ENCODE measurements at places on chromosomes 12 and 14. TPM values are rescaled to one million over a fixed set of nuclear protein-coding genes. Genes with fewer than 3 reads are reported as not detected.

DNA sequence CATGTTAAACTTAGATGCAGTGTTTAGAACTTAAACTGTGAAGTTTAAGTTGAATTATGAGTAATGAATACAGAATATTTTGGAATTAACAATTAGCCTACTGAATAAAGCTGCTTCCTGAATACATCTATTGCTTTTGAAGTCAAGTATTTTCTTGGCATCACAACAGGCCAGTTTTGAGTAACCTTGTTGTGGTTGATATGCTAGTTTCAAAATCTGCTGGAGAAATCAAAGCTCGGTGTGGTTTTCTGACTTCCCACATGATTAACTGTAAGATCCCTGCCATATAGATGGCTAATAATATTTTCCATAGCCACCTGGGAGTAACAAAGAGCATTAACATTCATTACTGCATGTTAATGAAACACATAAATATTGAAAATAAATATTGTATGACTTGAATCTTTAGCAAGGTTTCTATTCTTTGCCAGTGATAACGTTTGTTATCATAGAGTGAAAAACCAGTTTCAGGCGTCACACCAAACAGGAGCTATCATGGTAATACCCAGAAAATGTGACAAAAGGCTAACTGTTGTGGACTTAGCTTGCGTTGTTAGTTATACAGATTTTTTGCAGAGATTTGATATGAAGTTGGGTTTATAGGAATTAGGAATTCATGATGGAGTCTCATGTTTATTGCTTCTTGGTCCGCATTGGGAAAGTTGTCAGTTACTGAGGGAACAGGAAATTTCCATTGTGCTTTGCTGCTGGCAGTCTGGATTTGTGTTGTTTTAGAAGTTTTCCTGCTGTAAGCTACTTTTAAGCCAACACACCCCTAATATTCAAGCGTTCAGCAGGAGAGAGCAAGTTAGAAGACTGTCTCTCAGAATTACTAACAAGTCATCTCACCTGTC, 32.1 kb downstream of the PPFIBP1 start:
- no peak overlapping the region for H3K4me3 ChIP-seq
- peaks cover 13% of the 10 kb centered on the region for H3K4me1 ChIP-seq
- DNase-seq = no peak
- peaks cover 1% of the 10 kb centered on the region for H3K36me3 ChIP-seq

DNA sequence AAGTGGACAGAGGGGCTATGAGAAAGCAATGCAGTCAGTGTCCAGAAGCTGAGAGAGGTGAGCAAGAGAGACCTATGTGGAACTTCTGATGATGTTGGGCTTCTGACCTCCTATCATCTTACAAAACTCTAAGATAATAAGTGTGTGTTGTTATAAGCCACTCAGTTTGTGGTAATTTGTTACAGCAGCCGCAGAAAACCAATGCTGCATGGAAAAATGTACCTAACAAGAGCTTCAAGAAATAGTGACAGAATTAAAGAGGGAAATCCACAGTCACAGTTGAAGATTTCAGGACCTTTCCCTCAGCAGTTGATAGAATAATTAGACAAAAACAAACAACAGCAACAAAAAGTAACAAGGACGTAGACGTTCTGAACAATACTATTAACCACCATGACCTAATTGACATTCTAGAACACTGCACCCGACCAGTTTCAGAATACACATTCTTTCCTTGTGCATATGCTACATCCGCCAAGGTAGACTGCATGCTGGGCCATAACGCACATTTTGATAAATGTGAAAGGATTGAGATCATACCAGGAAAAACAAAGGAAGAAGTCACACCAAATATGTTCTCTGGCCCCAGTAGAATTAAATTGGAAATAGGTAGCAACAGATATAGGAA, 1.8 kb upstream of the EVL start:
- no peak overlapping the region for H3K27ac ChIP-seq
- H3K4me3 ChIP-seq = no peak overlapping the region
- DNase-seq = no peak
- H3K27me3 ChIP-seq = no peaks in the 10 kb centered on the region
- no peaks in the 10 kb centered on the region for H3K36me3 ChIP-seq

GRCh38 chr12:117590999-117591398, 229.6 kb upstream of the NOS1 start:
- H3K4me3 ChIP-seq = no peak overlapping the region
- H3K4me1 ChIP-seq = peaks cover 16% of the 10 kb centered on the region
- DNase-seq = no peak
- peaks cover 50% of the 10 kb centered on the region for H3K27me3 ChIP-seq
- no peaks in the 10 kb centered on the region for H3K36me3 ChIP-seq

- no peaks in the 10 kb centered on the region for H3K36me3 ChIP-seq
- H3K4me1 ChIP-seq = no peaks in the 10 kb centered on the region
- no peak overlapping the region for H3K27ac ChIP-seq
- no peak overlapping the region for H3K4me3 ChIP-seq
- DNase-seq = no peak
- H3K27me3 ChIP-seq = peaks cover 17% of the 10 kb centered on the region
Observed at GRCh38 chr14:98994561-98994960, 277.4 kb downstream of the BCL11B start.

GRCh38 chr12:11839091-11839641, 189.7 kb downstream of the ETV6 start:
- H3K27me3 ChIP-seq = no peaks in the 10 kb centered on the region
- peaks cover 35% of the 10 kb centered on the region for H3K36me3 ChIP-seq
- DNase-seq = no peak
- H3K27ac ChIP-seq = peak overlapping the region; percentile 33

GRCh38 chr12:16833376-16834015, 227.5 kb upstream of the LMO3 start:
- no peak overlapping the region for H3K27ac ChIP-seq
- no peak overlapping the region for H3K4me3 ChIP-seq
- DNase-seq = no peak
- no peaks in the 10 kb centered on the region for H3K27me3 ChIP-seq
- no peaks in the 10 kb centered on the region for H3K4me1 ChIP-seq

GRCh38 chr14:31657917-31658316, 96.7 kb downstream of the NUBPL start:
- no peaks in the 10 kb centered on the region for H3K4me1 ChIP-seq
- peaks cover 14% of the 10 kb centered on the region for H3K36me3 ChIP-seq
- H3K4me3 ChIP-seq = no peak overlapping the region
- H3K27ac ChIP-seq = no peak overlapping the region
- no peaks in the 10 kb centered on the region for H3K27me3 ChIP-seq

DNA sequence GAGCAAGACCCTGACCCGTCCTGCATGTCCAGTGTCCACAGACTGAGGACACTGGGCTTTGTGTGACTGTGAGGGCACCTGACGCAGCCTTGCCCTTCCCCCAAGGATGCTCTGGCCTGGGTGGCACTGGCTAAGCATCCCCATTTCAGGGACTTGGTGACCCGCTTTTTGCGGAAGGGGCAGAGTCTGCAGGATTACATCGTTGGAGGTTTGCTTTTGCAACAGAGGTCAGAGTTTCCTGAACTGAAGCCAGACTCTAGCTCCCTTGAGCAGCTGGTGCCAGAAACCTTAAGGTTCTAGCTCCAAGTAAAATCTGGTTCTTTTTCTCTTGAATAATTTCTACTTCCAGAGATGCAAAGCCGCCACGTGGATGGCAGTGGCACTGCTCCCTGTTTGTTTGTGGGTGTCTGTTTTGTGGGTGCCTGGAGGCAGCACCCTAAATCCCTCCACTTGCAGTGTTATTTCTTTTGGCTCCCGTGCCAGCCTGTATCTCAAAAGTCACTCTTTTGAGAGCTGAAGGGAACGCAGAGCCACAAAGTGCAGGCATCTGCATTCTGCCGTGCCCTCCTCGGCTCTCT, 184.7 kb downstream of the TSPAN9 start:
- no peaks in the 10 kb centered on the region for H3K36me3 ChIP-seq
- DNase-seq = no peak
- no peak overlapping the region for H3K4me3 ChIP-seq
- H3K27ac ChIP-seq = no peak overlapping the region
- no peaks in the 10 kb centered on the region for H3K27me3 ChIP-seq

DNA sequence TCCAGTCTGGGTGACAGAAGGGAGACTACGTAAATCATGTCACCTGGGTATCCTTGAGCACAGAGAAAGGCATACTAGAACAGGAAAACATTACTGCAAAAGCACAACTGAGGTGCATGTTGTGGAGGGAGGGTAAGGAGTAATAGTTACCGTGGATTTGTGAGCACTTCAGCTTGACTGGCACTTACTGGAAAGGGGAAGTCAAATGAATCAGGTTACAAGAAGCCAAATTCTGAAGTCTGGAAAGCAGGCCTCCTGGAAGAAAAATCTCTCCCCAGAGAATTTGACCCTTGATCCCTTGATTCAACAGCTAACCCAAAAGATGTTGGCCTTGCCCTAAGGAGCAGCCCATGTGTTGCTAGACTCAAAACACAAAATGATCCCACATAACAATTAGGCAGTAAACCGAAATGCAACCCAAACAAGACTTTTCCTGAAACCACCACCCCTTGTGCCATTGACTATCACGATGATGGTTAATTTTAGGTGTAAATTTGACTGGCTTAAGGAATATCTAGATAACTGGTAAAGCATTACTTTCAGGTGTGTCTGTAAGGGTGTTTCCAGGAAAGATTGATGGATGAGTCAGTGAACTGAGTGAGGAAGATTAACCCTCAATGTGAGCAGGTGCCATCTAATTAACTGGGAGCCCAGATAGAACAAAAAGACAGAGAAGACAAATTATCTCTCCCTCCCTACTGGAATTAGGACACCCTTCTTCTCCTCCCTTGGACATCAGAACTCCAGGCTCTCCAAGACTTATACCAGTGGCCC, 108.8 kb downstream of the SLC25A21 start:
- H3K27ac ChIP-seq = no peak overlapping the region
- no peaks in the 10 kb centered on the region for H3K4me1 ChIP-seq
- H3K4me3 ChIP-seq = no peak overlapping the region
- H3K36me3 ChIP-seq = no peaks in the 10 kb centered on the region

DNA sequence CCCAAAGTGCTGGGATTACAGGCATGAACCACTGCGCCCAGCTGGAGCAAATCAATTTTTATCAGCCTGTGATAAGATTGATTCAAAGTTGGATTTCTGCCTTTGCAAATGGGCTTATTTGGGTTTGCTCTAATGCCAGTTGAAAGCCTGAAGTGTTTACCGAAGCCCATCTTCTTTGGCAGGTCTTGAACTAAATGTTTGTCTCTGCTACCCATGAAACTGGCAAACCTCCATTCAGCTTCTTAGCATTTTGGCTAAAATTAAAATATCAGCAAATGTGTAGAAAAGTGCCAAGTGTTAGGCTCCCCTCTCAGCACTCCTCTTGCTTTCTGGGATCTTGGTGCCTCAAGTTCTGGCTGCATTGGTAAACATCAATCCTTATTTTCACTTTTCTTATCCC, 61.5 kb downstream of the MGAT4C start:
- no peak overlapping the region for H3K27ac ChIP-seq
- no peaks in the 10 kb centered on the region for H3K4me1 ChIP-seq
- no peak for DNase-seq
- H3K36me3 ChIP-seq = no peaks in the 10 kb centered on the region
- H3K4me3 ChIP-seq = no peak overlapping the region
- no peaks in the 10 kb centered on the region for H3K27me3 ChIP-seq

Gene NPAS3
- 5.2 TPM for total RNA-seq

Gene LETMD1
- total RNA-seq = 58.0 TPM
